ENCODE measurements at places on chromosomes 7 and 10.

DNA sequence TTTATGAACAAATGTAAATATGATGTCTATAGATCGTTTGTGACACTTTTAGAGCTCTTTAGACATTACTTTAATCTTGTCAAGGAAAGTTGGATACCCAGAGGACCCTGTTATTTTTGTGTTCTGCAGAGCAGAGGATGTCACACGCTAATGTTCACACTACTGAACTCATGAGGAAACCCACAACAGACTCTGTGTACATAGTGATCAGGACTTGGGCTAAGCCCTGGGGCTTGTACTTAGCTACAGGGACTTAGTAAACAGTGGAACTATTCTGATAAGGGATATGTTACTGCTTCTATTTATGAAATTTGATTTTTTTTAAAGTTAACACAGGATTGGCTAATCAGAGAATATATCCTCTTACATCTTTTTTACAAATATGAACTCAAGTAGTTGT is 36.1 kb upstream of the ZNF518A start:
- peaks cover 8% of the 10 kb centered on the region for H3K4me1 ChIP-seq
- no peak overlapping the region for H3K4me3 ChIP-seq
- peaks cover 6% of the 10 kb centered on the region for H3K36me3 ChIP-seq
- H3K27ac ChIP-seq: no peak overlapping the region
- peaks cover 44% of the 10 kb centered on the region for H3K27me3 ChIP-seq

DNA sequence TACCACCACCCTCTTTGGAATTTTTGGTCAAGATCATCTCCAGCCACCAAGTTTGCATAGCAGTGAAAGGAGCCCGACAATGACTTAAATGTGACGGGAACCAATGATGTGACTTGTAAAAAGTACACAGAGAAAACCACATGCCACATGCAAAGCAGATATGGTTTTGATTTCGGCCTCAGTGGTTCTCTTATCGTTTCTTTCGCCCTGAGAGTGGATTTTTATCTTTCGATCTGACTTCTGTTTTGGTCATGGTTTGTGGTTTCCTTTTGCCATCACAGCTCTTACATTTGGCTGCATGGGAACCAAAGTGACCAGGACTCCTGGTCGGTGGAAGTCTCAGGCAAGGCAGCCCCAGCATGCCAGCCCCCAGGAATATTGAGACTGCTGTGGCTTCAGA is 31.5 kb downstream of the TCF7L2 start:
- no peak overlapping the region for H3K27ac ChIP-seq
- peaks cover 3% of the 10 kb centered on the region for H3K36me3 ChIP-seq
- DNase-seq: peak; percentile 77
- H3K4me3 ChIP-seq: no peak overlapping the region

- peaks cover 4% of the 10 kb centered on the region for H3K4me1 ChIP-seq
- no peak for DNase-seq
- no peak overlapping the region for H3K4me3 ChIP-seq
- H3K27me3 ChIP-seq: no peaks in the 10 kb centered on the region
- H3K36me3 ChIP-seq: peaks cover 55% of the 10 kb centered on the region
These were observed 10.3 kb downstream of the AKR1B1 start for GRCh38 chr7:134448356-134449229.

- no peak overlapping the region for H3K4me3 ChIP-seq
- H3K36me3 ChIP-seq: peaks cover 3% of the 10 kb centered on the region
- H3K4me1 ChIP-seq: peaks cover 15% of the 10 kb centered on the region
- H3K27me3 ChIP-seq: peaks cover 70% of the 10 kb centered on the region
- H3K27ac ChIP-seq: no peak overlapping the region
These were observed 2.1 kb downstream of the SP8 start for GRCh38 chr7:20784388-20785156.

GRCh38 chr10:48286356-48286755 is 11.9 kb upstream of the FRMPD2 start:
- H3K36me3 ChIP-seq: no peaks in the 10 kb centered on the region
- H3K4me1 ChIP-seq: peaks cover 9% of the 10 kb centered on the region
- H3K4me3 ChIP-seq: no peak overlapping the region
- no peak overlapping the region for H3K27ac ChIP-seq
- H3K27me3 ChIP-seq: peaks cover 7% of the 10 kb centered on the region

- no peaks in the 10 kb centered on the region for H3K36me3 ChIP-seq
- no peaks in the 10 kb centered on the region for H3K4me1 ChIP-seq
- H3K27me3 ChIP-seq: peaks cover 5% of the 10 kb centered on the region
- DNase-seq: no peak
- no peak overlapping the region for H3K4me3 ChIP-seq
These were observed 121.0 kb upstream of the LANCL2 start for GRCh38 chr7:55244006-55244745.

DNA sequence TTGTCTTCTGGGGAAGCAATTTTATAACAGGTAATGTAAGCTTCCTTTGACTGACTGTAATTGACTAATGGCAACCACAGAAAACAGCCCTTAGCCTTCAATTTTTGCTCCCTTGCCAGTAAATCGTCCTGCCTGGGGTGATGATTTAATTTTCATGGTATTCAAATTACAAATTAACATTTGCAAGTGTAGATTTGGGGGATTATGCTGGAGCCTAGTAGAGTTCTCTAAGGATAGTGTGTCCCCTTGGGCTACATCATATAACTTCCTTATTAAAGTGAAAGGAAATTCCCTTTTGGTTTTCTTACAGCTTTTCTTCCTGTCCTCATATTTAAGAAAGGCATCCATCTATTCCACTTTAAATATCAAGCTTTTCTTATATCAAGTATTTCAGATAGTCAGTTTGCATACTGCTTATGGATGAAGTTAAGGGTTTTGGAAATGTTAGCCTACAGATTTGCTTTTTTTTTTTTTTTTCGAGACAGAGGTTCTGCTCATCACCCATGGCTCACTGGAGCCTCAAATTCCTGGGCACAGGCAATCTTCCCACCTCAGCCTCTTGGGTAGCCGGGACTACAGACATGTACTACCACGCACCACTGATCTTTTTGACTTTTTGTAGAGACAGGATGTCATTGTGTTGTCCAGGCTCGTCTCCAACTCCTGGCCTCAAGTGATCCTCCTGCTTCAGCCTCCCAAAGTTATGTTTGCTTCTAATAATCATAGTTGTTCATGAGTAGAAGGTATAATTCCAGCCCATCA is 35.9 kb upstream of the HDAC9 start:
- H3K4me3 ChIP-seq: no peak overlapping the region
- H3K4me1 ChIP-seq: peaks cover 9% of the 10 kb centered on the region
- no peak for DNase-seq
- no peak overlapping the region for H3K27ac ChIP-seq

- H3K4me1 ChIP-seq: no peaks in the 10 kb centered on the region
- H3K36me3 ChIP-seq: no peaks in the 10 kb centered on the region
- H3K27ac ChIP-seq: no peak overlapping the region
- DNase-seq: no peak
- H3K27me3 ChIP-seq: no peaks in the 10 kb centered on the region
These were observed 507 bp downstream of the CCDC201 start for GRCh38 chr7:45872116-45873034.

DNA sequence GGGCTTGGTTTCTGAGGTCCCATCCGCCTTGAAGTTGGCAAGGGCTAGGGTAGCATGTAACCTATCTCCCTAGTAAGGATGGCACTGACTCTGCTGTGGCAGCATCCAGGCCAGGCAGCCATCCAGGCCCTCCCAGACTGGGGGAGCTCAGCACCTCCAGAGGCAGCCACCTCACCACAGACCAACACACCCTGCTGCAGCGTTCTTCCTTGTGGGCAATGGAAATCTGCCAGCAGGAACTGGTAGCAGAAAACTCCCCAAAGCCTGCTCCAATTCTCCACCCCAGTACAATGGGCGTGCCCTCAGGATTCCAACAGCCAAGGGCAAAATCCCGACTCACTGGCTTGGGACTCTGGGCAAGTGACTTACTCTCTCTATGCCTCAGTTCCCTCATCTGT is 27.5 kb downstream of the DLG5 start:
- H3K36me3 ChIP-seq: no peaks in the 10 kb centered on the region
- H3K4me3 ChIP-seq: no peak overlapping the region
- no peak overlapping the region for H3K27ac ChIP-seq

DNA sequence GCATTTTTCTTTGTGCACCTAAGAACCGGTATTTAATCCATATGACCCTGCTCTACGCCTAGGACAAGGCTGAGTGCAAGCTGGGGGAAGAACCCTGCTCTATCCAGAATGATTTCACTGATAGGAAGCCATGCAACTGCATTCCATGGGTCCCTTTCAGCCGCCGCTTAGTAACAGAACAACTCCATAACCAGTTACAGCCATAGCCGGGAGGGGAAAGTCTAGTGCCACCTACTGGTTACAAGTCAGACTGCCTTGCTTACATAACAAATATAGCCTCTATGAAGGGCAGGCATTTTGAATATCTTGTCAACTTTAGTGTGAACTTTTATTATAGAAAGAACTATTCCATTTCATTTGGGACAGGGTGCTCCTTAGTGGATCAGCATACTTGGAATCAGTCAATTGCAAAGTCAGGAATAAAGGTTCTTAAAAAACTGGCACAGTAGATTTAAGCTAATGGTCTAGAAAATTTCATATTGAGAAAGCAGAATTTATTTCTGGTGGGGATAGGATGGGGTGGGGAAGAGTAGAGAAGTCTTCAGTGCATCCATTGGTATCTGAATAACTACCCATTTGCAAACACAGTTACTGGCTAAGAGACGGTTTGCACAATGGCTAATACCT is 521.7 kb downstream of the ADRA2A start:
- H3K4me3 ChIP-seq: no peak overlapping the region
- no peaks in the 10 kb centered on the region for H3K36me3 ChIP-seq
- no peaks in the 10 kb centered on the region for H3K4me1 ChIP-seq
- H3K27ac ChIP-seq: no peak overlapping the region
- DNase-seq: peak; percentile 58

DNA sequence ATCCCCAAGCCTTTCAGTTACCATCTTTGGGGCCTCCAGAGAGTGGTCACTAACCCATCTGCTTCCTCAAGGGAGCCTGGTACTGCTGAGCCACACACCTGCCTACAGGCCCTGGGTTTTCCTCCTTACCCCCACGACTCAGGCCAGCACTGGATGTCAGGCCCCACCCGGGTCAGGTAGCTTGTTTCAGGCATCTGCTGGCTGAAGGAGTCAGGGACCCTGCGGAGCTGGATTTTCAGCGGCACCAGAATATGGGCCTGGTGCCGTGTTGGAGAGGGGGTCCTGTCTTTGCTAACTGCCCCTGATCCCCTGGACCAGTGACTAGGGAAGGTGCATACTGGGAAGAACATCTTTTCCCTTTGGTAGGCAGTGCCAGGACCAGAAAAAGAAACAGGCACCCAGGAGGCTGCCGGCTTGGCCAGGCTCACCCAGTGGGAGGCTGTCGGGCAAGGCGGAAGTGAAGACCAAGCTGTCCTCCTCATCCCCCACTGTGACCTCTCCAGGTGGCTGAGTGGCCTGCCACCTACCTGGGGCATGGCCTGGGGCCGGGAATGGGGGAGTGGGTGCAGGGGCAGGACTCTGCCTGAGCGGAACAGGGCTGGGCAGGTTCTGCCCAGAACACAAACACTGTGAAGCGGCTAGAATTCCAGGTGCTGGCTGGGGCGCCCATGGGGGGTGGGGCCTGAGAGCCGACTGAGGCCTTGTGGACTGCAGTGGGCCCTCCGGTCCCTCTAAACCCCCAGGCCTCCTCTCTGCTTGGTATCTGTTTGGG is 12.4 kb upstream of the SAMD8 start:
- no peak for DNase-seq
- H3K4me3 ChIP-seq: no peak overlapping the region
- peak overlapping the region; percentile 30 for H3K27ac ChIP-seq
- H3K36me3 ChIP-seq: no peaks in the 10 kb centered on the region

- DNase-seq: peak; percentile 53
- peaks cover 70% of the 10 kb centered on the region for H3K4me1 ChIP-seq
- no peaks in the 10 kb centered on the region for H3K27me3 ChIP-seq
- H3K27ac ChIP-seq: peak overlapping the region; percentile 79
- H3K4me3 ChIP-seq: no peak overlapping the region
These were observed 123.3 kb downstream of the AOAH start for GRCh38 chr7:36600869-36601530.

GRCh38 chr10:103679096-103679790 is 176.1 kb downstream of the SH3PXD2A start:
- DNase-seq: no peak
- H3K4me1 ChIP-seq: peaks cover 19% of the 10 kb centered on the region

- peaks cover 56% of the 10 kb centered on the region for H3K27me3 ChIP-seq
- no peak overlapping the region for H3K4me3 ChIP-seq
- H3K4me1 ChIP-seq: no peaks in the 10 kb centered on the region
- DNase-seq: no peak
These were observed 33.1 kb upstream of the ZNF518A start for GRCh38 chr10:96096958-96097357.

DNA sequence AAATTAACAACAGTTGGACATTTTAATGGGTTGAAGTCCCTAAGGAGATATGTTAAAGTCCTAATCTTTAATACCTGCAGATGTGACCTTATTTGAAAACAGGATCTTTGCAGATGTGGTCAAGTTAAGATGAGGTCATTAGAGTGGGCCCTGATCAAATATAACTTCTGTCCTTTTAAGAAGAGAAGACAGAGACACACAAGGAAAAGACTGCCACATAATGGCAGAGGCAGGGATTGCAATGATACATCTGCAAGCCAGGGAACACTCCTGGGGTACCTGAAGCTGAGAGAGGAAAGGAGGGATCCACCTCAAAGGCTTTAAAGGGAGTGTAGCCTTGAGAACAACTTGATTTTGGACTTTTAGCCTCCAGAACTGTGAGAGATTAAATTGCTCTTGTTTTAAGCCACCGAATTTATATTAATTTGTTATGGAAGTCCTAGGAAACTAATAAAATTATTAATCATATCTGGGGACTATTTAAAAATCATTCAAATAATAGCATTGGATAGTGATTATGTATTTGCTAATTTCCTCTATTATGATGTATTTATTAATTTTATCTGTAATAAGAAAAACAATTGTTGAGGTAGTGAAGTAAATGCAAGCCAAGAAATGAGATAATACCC is 700.0 kb upstream of the PCDH15 start:
- no peak overlapping the region for H3K27ac ChIP-seq
- no peaks in the 10 kb centered on the region for H3K4me1 ChIP-seq
- peak; percentile 17 for DNase-seq
- no peak overlapping the region for H3K4me3 ChIP-seq
- no peaks in the 10 kb centered on the region for H3K36me3 ChIP-seq
- no peaks in the 10 kb centered on the region for H3K27me3 ChIP-seq

DNA sequence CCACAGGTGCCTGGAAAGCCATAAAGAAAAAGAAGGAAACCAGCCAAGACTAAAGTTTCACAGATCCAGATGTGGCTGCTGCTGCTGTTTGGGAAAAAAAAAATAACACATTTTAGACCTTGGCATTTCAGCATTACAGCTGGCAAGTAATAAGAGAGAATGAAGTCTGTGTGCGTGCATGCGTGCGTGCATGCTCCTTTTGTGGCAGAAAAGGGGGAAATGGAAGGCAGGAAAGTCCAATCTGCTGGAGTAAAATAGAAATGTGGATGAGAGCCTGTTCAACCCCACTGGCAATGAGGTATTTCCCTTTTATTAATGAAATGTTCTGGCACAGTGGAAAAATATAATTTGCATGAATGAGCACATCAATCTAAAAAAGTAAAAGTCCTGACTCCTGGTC is 137.0 kb upstream of the SEMA3A start:
- no peak for DNase-seq
- H3K4me1 ChIP-seq: no peaks in the 10 kb centered on the region
- no peaks in the 10 kb centered on the region for H3K27me3 ChIP-seq

GRCh38 chr7:31382722-31383121 is 42.2 kb upstream of the NEUROD6 start:
- H3K4me1 ChIP-seq: no peaks in the 10 kb centered on the region
- H3K27ac ChIP-seq: no peak overlapping the region
- no peak for DNase-seq
- H3K27me3 ChIP-seq: no peaks in the 10 kb centered on the region

GRCh38 chr7:43856996-43857395 is 12.3 kb downstream of the MRPS24 start:
- H3K36me3 ChIP-seq: no peaks in the 10 kb centered on the region
- peaks cover 3% of the 10 kb centered on the region for H3K27me3 ChIP-seq
- no peak overlapping the region for H3K4me3 ChIP-seq
- H3K27ac ChIP-seq: no peak overlapping the region
- H3K4me1 ChIP-seq: no peaks in the 10 kb centered on the region
- no peak for DNase-seq

Measured in activated CD8-positive, alpha-beta T cell treated with anti-CD3 and anti-CD28 coated beads for 36 hours (primary cell).